A549 (cell line): ENCODE measurements at places on chromosomes 12 and 14.

DNA sequence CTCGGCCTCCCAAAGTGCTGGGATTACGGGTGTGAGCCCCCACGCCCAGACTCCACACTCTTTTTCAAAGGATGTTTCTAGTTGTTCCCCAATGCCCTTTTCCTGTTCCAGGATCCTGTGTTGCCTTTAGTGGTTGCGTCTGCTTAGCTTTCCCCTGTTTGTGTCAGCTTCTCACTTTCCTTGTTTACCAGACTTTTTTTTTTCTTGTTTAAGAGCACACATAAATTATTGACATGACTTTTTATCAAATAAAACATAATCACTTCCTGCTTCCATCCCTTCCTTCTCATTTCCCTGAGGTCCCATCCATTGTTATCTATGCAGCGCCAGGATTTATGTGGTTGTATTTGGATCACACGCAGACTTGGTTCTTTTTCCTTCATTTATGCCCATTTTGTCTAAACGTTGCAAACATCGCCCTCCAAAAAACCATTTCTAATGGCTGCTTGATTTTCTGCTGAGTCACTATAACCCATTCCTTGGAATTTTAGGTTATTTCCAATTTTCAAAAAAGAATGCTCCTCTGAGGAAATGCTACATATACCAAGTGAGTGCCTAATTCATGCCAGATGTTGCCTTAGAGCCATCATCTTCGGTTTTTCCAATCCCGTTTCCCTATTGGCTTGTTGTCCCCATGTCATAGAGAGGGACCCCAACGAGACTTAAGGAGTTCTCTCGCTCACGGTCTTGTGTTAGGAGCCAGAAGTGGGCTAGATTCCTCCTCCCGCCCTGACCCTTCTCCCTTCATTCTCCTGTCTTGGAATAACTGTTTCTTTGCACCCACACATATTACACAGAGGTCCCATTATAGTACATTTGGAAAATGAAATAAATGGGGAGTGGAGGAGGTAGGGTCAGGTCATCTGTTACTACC lies 13.5 kb upstream of the CYP46A1 start:
- DNase-seq = no peak

DNA sequence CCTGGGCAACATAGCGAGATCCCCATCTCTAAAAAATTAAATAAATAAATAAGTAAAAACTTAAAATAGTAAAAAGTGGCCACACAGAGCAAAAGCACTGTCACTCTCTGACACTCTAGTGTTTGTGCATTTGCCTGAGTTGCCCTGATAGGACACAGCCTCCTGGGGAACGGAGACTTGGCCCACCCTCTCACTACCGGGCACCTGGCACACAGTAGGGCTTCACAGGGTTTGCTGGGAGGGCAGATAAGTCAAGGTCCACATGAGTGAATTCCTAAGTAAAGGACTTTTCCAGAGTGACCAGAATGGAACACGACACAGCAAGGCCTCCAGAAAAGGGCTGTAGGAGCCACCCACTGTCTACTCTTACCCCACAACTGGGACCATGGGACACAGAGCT lies 54.3 kb downstream of the SCARB1 start:
- no peak for DNase-seq

DNA sequence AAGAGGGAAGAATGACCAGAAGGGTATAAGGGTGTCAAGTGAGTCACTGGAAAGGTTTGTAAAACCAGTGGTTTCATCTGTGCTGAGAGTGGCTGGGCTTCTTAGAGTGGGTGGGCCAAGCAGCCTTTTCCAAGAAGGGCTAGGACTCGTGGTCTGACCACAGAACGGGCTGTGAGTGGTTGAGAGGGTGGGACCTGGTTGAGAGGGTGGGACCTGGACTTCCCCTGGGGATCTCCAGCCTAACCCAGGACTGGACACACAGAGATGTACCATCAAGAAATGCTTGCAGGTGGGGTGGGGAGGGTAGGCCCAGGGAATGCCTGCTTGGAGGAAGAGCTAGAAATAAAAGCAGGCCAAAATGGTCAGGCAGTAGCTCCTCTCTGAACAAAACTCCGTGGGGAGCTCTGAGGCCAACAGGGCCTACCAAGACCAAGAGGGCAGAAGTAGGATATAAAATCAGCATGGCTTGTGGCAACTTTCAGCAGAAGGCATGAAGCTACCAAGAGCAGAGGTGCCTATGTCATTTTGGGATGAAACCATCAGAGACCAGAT lies 140.5 kb downstream of the FOXN3 start:
- no peak for DNase-seq

DNA sequence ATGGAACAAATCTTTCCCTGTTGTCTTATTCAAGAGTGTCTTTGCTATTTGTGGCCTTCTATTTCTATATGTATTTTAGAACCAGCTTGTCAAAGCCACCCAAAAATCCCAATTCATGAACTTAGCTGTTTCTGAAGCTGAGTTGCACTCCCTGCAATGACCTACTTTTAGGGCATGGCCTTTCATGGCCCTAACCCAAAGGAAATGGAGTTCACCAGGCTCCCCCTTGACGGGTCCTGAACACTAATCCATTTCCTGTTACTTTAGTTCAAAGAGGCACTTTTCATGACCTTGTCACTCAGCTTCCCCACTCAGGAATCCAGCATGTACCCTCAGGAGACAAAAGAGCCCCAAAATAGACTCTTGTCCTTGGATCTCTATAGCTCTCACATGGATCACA lies 7.6 kb downstream of the TMED8 start:
- DNase-seq = no peak

DNA sequence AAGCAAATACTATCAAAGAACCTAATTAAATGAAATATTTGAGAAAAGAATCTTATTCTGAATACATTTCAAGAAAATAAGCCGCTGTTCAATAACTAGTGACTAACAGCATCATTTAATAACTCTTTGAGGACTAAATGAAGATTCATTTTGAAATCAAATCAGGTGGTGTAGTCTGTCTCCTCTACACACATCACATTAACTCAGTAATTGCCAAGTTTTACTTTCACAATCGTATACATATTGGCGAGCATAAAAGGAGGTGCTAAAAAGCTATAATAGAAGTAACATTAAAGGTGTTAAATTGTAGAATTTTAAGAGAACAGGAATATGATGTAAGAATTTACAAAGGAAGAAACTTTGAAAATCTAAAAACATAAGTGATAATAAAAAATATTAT lies 185.1 kb downstream of the MDGA2 start:
- DNase-seq = no peak

DNA sequence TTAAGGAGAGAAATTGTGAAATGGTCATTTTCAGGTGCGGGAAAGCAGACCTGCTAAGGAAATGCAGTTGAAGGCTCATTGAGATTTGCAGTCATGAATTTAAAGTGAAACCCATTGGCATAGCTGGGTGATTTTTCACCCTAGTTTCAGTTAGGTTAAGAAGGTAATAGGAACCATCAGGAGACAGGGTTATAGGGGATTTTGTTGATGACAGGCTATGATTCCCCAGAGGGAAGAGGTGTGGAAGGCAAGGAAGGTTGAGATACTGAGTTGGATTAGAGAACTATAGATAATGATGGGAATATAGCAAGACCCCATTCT lies 22.7 kb upstream of the BMAL2 start:
- no peak for DNase-seq

DNA sequence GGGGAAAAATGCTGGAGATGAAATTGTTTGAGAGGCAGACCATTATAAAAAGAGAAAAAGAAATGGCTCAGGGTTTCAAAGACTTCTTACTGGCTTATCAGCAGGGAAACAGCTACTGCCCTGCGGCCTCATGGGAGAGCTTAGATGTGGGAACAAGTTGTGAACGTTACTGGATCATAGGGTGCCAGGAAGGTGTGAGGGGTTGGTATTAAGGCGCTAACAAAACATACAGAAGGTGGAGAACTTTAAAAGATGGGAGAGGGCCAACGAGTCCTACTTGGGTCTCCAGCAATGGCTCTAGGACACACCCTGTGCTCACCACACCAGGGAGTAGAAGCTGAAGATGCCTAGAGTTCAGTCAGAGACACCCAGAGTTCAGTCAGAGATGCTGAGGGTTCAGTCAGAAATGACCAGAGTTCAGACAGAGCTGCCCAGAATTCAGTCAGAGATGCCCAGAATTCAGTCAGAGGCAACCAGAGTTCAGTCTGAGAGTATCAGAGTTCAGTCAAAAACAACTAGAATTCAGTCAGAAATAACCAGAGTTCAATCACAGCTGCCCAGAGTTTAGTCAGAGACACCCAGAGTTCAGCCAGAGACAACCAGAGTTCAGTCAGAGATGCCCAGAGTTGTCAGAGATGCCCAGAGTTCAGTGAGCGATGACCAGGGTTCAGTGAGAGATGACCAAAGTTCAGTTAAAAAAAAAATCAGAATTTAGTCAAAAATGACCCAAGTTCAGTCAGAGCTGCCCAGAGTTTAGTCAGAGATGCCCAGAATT lies 1103.6 kb downstream of the BCL11B start:
- DNase-seq = no peak

DNA sequence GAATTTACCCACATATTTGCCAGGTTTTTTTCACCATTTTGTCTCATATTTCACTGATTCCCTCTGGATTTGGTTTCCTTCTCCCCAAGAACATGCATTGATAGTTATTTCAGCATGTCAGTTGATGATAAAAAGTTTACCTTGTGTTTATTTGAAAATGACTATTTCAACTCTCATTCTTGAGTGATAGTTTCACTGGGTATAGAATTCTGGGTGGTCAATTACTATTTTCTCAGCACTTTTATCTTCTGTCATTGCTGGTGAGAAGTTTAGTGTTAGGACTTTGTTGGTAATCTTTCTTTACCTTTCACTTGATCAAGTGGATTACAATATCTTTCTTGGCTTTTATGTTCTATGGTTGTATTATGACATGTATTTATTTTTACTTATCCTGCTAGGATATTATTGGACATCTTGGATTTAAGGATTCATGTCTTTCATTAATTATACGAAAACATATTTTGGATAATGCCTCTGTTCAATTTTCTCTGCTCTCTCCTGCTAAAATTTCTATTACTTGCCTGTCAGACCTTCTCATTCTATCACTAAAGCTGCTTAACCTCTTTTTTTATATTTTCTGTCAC lies 338.6 kb downstream of the MED13L start:
- no peak for DNase-seq

GRCh38 chr14:97866195-97866594 lies 1069.0 kb downstream of the VRK1 start:
- DNase-seq = no peak

DNA sequence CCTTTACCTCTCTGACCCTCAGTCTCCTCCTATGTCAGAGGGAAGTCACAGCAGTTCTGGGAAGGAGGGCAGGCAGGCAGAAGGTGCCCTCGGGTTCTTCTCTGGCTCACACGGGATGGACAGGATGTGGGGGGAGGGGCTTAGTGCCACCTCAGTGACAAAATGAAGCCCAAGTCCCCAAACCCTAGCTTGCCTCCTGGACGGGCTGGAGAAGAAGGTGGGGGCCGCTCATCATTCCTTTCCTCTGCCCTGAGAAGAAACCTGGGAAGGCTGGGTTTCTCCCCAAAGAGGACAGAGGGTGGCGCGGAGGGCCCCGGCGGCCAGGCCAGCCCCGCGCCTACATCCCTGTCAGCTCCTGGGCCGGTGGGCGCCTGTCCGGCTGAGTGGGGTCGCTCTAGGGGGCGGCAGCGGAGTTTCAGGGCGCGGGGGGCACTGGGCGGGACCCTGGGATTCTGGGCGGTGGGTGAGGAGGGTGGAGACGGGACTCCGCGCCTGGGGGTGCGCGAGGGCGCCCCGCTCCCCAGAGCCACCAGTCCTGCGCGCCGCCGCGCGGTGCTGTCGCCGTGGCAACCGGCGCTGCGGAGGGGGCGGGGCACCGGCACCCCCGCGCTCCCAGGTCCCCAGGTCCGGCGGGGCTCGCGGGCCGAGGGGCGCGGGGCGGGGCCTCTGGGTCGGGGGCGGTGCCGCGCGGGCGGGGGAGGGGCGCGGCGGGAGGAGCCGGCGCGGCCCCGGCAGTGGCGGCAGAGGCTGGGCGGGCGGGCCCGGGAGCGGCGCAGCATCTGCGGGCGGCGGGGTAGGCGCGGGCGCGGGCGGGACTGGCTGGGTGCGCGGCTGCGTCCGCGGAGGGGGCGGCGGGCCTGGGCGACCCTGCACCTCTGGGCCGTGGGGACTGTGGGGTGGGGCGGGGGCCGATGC lies at the start of gene TMEM121:
TMEM121 (plus strand) TSS at position 723 of the 915 bp plus-strand sequence. CDS start 2,252 bp downstream, outside the sequence.
- DNase-seq = peak; percentile 46

- DNase-seq = no peak
Measured at GRCh38 chr12:72189266-72189665, 82.9 kb upstream of the TRHDE start.

GRCh38 chr12:90062799-90063198 lies 354.2 kb upstream of the ATP2B1 start:
- DNase-seq = no peak

GRCh38 chr14:55579724-55580469 lies at the start of gene KTN1:
Gene KTN1, plus strand, starts transcription at chr14:55580207. Its CDS starts 31,842 bp downstream, at chr14:55612049.
- peak; percentile 58 for DNase-seq

DNA sequence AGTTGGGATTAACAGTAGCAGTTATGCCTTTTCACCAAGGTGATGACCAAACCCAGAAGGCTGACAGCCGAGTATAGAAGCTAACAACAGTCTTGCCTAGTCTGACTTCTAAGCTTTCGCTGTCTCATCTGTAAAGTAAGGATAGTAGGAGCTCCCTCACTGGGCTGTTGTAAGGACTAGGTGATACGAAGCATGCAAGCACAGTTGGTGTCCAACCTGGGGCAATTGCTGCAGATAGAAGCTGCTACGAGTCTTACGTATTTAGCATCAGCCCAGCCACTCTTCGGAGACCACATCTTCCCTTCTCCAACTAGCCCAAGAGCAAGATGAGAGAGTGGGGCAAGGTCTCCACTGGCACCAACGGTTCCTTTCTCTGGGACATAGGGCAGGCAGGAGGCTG lies 6.0 kb downstream of the HAL start:
- DNase-seq = no peak
